ENCODE measurements at places on chromosomes 4 and X. TPM values are rescaled to one million over a fixed set of nuclear protein-coding genes. Genes with fewer than 3 reads are reported as not detected.

Gene DUSP9
- total RNA-seq, result 4.2 TPM

Gene DMRTC1
- total RNA-seq, result 0.88 TPM

Gene ZNF674
- total RNA-seq, result 5.7 TPM

Gene TRO
- total RNA-seq, result 177 TPM

Gene ATP5ME
- 197 TPM for total RNA-seq

Gene RGN
- 1.2 TPM for total RNA-seq

Gene TCEAL1
- 18.8 TPM for total RNA-seq

Gene LINC00632
- 308 TPM for total RNA-seq

Gene SHROOM4
- 15.4 TPM for total RNA-seq

Gene CDX4
- not detected for total RNA-seq

Gene CYSLTR1
- total RNA-seq, result 0.68 TPM

Gene RPL36A
- total RNA-seq, result 303 TPM

Gene SAGE1
- total RNA-seq, result not detected

Gene CCDC110
- total RNA-seq, result 1.0 TPM

Gene NXF2B
- not detected for total RNA-seq

Gene SMIM31
- total RNA-seq, result not detected

Gene SH2D1A
- total RNA-seq, result not detected

Gene ARHGEF38
- 0.22 TPM for total RNA-seq

Gene FREM3
- total RNA-seq, result not detected

Gene VCX2
- not detected for total RNA-seq

Gene TEX13D
- not detected for total RNA-seq

Gene AADAT
- 33.7 TPM for total RNA-seq

Gene TMEM144
- 6.3 TPM for total RNA-seq

Gene SPON2
- 56.4 TPM for total RNA-seq

Gene CNKSR2
- total RNA-seq, result 11.2 TPM

Gene RNF4
- 63.8 TPM for total RNA-seq

Gene AWAT2
- total RNA-seq, result not detected

Gene LRAT
- total RNA-seq, result 22.9 TPM

Gene FAM236C
- total RNA-seq, result not detected

Gene ODAPH
- total RNA-seq, result 1.1 TPM

Gene UGT2A1
- total RNA-seq, result not detected

Gene EGFL6
- total RNA-seq, result 11.3 TPM

Gene LUZP4
- total RNA-seq, result not detected
